ENCODE measurements at places on chromosomes 13 and 19. TPM values are rescaled to one million over a fixed set of nuclear protein-coding genes. Genes with fewer than 3 reads are reported as not detected.
A peak's percentile ranks its signal among the peaks of the same experiment; 100 is the strongest.

DNA sequence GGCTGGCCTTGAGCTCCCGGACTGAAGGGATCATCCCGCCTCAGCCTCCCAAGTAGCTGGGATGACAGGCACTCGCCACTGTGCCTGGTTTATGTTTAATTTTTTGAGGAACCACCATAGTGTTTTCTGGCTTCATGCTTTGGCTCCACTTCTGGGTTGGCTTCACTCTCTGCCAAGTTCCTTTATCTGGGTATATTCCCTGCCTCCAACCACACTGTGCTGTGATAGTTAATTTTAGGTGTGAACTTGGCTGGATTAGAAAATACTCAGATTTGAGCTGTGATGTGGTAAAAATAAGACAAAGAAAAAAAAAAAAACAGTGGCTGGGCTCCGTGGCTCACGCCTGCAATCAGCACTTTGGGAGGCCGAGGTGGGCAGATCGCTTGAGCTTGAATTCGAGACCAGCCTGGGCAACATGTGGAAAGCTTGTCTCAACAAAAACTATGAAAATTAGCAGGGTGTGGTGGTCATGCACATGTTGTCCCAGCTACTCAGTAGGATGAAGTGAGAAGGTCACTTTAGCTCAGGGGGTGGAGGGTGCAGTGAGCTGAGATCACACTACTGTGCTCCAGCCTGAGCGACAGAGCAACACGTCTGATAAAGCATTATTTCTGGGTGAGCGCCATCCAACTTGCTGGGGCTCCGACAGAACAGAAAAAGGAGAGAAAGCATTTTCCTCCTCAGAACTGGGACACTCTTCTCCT, 7.5 kb upstream of the ILF3 start:
- DNase-seq: no peak

The FAM83E gene
- total RNA-seq: 0.57 TPM

- no peak for DNase-seq
Observed at GRCh38 chr19:42380155-42380554, 9.9 kb downstream of the CNFN start.

- DNase-seq: no peak
Observed at GRCh38 chr13:31674051-31674450, 65.3 kb upstream of the RXFP2 start.

- no peak for DNase-seq
Observed at GRCh38 chr13:79393564-79394249, 12.3 kb downstream of the RBM26 start.

The SLC25A41 gene
- not detected for total RNA-seq

DNA sequence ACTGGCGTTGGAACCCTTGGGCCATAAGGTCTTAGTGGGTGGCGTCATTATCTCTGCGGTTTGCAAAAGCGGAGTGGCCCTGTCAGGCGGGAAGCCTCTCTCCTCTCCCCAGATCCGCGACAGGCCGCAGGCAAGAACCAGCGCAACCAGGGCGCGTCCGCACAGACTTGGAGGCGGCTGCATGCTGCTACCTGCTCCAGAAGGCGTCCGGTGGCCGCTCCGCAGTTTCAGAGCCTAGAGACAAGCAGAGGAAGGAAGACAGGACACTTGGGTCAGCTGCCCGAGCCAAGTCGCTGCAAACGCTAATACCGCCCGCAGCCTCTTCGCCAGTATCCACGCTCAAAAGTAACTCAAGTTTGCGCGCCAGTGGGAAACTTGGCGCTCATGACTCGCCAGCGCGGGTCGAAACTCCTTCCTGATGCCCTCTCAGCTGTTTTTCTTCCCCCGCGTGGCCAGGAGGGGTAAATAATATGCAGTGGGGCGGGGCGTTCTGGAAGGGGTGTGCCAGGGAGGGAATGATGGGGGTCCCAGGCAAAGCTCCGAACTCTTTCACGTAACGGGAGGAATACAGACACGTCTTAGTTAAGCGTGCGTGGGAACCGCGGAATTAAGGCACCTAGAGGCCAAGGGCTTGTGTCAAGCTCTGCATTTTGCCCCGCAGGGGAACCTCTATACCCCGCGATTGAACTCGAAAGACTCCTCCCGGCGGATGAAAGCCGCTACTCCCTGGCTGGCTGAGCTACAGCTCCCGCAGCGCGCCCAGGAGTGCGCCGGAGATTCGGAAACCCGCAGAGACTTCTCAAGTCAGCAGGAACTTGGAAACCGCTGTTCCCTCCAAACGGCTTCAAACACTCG, at the start of gene EDNRB:
EDNRB (minus strand) TSS at position 441 of the 855 bp plus-strand sequence; CDS start at position 183, 258 bp downstream.
- peak; percentile 5 for DNase-seq

DNA sequence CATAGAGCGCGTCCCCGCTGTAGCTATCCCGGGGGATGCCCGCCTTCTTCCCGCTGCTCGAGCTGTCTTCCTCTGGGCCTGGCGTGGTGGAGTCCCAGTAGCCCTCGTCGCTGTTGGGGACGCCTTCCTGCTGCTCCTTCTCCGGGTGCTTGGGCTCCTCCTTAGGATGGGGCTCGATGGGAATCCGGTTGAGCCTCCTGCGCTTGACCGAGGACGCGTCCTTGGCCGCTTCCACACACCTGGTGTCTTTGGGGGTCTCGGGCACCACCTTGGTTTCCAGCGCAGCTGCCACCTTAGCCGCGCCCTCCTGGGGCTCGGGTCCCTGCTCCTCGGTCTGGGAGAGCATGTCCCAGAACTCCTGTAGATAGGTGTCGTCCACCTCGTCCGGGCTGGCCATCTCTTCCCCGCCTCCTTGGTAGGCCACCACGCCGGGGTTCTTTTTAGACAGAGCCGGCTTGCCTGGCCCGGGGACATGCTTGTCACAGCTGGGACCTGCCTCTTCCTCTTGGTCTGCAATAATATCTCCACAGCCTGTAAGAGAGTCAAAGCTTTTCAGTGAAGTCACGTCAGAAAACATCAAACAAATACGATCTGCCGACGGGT, 2.0 kb downstream of the AMER2 start:
- DNase-seq: no peak

The MBD3L2B gene
- total RNA-seq: not detected
